Ecto neural progenitor cell (in vitro differentiated cells): ENCODE measurements at places on chromosomes 11 and 22.

- no peak for DNase-seq
Measured at GRCh38 chr11:62559204-62559603, 12.6 kb upstream of the AHNAK start.

GRCh38 chr22:38700270-38700788 is 414 bp downstream of the JOSD1 start:
- DNase-seq = no peak

DNA sequence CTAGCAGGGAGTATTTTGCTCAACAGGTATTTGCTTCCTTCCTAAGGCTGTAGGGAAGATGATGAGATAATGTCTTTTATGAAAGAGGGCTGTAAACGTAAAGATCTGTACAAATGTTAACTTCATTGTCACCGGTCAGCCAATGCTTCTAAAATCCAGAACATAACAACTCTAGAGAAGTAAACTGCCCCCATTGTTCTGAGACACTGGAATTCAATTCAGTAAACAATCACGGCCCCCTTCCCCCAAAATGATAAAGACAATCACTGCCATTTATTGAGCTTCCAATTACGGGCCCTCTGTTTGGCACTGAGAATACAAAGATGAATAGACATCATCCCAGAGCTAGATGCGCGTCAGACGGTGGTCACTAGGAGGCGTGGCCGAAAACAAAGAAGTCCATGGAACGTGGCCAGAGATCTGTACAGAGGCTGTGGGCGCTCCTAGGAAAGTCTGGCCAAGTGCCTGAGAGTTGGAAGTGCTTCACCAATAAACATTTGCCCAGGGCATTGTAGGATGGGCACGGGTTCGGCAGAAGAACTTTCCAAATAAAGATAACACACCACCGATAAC is 576 bp downstream of the TMEM258 start:
- DNase-seq = peak; percentile 71

GRCh38 chr11:102360681-102361080 is 13.7 kb downstream of the BIRC2 start:
- DNase-seq = no peak

- peak; percentile 41 for DNase-seq
Measured at GRCh38 chr11:116692318-116693101, 80.3 kb downstream of the BUD13 start.

GRCh38 chr11:128488471-128488870 is 98.9 kb downstream of the ETS1 start:
- DNase-seq = no peak

- DNase-seq = no peak
Measured at GRCh38 chr11:15602785-15603567, 488.3 kb downstream of the INSC start.

DNA sequence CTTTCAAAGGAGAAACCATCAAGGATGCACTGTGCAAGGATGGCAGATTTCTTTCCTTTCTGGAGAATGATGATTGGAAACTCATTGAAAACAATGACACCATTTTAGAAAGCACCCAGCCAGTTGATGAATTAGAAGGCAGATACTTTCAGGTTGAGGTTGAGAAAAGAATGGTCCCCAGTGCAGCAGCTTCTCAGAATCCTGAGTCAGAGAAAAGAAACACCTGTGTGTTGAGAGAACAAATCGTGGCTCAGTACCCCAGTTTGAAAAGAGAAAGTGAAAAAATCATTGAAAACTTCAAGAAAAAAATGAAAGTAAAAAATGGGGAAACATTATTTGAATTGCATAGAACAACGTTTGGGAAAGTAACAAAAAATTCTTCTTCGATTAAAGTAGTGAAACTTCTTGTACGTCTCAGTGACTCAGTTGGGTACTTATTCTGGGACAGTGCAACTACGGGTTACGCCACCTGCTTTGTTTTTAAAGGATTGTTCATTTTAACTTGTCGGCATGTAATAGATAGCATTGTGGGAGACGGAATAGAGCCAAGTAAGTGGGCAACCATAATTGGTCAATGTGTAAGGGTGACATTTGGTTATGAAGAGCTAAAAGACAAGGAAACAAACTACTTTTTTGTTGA is 9.8 kb downstream of the FAM111A start:
- DNase-seq = no peak

DNA sequence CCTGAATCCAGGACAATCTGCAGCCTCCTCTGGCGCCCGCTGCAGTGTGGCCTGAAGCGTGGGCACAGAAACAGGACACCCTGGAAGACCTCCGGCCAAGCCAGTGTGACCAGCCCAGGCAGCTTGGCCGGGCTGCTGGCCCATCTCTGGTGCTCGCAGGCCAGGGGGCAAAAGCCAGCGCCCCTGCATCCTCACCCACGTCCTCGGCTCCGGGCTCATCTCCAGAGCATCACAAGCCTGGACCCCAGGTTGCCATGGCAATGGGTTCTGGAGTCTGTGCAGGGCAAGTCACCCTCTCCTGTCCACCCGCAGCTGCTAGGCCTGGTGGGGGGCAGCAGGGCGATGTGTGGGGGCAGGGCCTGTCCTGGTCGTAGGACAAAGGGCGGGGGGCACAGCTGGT is 9.3 kb upstream of the PDGFB start:
- no peak for DNase-seq

- DNase-seq = no peak
Measured at GRCh38 chr22:48845356-48845936, 982.2 kb downstream of the BRD1 start.

DNA sequence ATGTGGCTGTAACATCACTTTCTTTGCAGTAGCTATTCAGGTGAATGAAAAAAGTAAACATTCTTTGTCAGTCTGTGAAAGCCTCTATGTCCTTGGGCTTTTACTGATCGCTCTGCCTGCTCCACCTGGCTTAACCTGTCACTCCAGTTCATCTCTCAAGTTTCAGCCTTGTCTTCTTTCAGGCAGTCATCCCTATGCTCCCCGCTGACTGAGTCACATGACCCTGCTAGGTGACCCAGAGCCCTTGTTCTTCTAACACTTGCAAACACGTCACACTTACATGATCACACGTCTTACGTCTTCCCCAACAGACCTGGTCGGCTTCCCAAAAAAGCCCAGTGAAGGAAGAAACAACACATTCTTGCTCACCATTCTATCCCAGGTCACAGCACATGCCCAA is 499.3 kb upstream of the TENM4 start:
- no peak for DNase-seq

DNA sequence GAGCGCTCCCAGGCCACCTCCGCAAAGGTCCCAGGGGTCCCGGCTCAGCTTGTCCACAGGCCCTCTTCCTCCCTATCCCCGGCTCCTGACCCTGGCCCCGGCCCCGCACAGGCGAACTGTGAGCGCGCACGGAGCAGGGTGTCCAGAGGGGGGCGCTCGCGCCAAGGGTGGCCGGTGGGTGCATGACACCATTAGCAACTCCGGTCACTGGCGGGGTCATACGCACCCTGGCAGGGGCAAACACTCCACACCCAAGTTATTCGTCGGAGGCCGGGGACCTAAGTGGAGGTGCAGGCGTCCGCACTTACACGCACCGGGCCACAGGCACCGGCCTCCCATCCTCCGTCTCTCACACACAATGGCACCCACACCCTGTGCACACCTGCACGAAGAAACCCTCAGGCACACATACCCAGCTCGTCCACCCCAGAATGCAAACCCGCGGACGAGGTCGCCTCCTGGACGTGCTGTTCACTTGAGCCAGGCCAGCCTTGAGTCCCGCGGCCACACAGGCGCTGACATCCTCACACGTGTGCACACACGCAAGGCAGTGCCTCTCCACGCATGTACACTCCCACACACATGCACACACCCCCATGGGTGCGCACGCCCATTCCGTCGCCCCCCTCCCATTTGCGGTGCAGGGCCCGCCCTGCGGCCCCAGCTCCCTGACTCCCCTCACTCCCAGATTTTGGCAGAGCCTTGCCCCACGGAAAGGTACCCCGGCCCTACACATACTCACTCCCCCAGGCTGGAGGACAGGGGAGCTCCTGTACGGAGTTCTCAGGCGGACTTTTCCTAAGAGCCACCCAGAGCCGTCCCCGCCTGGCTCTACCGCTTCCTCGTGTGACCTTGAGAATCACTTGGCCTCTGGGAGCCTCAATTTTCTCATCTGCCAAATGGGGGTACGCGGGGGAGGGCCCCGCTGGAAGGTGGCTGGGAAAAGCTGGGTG is at the start of gene RASGRP2:
Gene RASGRP2 (minus strand): TSS at position 552 of the 953 bp plus-strand sequence. CDS start 1,276 bp downstream, outside the sequence.
- peak; percentile 81 for DNase-seq

GRCh38 chr11:102783720-102784119 is 3.3 kb upstream of the MMP10 start:
- DNase-seq = no peak

GRCh38 chr22:50014655-50015401 is 2.3 kb upstream of the IL17REL start:
- no peak for DNase-seq

DNA sequence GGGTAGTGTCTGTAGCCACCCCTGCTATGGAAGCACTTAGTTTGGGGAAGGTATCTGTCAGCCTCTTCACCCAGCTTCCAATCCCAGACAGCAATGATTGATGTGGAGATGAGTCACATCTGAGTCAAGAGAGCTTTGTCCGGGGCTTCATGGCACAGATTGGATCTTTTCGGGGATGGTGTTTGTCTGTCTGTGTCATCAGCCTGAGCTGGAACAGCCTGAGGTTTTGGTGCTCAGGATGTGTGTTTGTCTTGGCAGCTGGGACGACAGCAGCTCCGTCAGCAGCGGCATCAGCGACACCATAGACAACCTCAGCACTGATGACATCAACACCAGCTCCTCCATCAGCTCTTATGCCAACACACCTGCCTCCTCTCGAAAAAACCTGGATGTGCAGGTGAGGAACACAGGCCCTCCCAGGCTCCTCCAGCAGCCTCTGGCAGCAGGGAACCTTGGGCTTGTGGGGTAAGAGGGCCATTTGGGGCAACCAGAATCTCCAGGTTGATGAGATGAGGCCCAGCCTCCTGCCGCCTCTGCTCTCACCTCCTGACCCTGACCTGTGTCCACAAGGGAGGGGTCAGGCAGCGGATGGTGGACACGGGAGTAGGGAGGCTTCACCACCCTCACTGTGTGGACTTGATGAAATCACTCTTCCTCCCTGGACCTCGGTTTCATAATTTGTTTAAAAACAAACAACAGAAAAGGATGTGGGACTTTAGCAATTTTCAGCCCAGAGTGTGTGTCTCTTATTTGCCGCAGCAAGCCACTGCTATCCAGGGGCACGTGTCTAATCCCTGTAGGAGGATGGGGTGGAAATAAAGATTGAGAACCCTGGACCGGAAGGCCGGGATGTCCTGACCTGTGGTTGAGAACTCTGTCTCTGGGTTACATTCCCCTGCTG is 124.3 kb downstream of the DBX1 start:
- DNase-seq = no peak

GRCh38 chr11:130145975-130146776 is 13.4 kb upstream of the ST14 start:
- DNase-seq = no peak

GRCh38 chr11:125625225-125625629 is 264 bp downstream of the CHEK1 start:
- DNase-seq = no peak
